Kidney glomerular epithelial cell (primary cell): ENCODE measurements at places on chromosomes 2 and 18.

- no peak for DNase-seq
Observed at GRCh38 chr2:100955226-100955625, 46.9 kb upstream of the RPL31 start.

GRCh38 chr2:239852272-239852671 lies 172.9 kb downstream of the NDUFA10 start:
- no peak for DNase-seq

GRCh38 chr2:222669353-222669752 lies 2.1 kb upstream of the MOGAT1 start:
- DNase-seq, result no peak

- no peak for DNase-seq
Observed at GRCh38 chr2:72989770-72990556, 72.6 kb downstream of the EMX1 start.

GRCh38 chr2:26477126-26477910 lies 606 bp downstream of the OTOF start:
- DNase-seq, result no peak

- DNase-seq, result no peak
Observed at GRCh38 chr2:97718942-97719341, 5.6 kb downstream of the ZAP70 start.

DNA sequence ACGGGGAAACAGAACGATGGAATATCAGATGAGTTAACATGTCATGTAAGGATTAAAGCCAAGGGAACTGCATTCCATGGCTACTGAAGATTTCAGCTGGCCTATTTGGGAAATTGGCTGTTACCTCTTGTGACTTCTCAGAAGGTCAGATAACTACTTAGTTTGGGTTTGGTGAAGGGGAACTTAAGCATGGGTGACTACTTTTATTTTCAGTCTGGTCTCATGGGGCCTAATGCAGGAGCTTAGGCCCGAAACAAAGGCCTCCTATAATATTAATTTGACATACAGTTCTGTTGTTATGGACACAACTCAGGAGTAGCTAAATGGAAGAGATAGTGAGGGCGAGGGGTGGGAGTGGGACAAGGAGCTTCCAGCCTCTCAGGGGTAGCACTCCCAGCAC lies 44.0 kb upstream of the TXNDC2 start:
- no peak for DNase-seq

DNA sequence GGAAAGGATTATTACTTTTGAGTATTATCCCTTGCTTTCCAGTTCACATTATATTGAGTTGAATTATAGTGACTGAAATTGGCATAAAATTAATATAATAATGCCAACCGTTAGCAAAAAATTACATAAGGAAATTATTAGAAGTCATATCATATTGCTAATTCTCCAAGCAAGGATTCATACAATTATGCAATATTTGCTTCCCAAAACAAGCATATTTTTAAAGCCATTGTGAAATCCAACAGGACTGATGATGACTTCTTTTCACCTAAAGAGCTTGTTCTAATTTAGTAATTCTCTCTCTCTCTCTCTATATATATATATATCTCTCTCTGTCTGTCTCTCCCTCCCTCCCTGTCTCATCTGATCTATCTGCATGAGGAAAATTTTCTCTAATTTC lies 283.5 kb downstream of the DSEL start:
- no peak for DNase-seq
